Kidney glomerular epithelial cell (primary cell): ENCODE measurements at places on chromosomes 2 and 18.

DNA sequence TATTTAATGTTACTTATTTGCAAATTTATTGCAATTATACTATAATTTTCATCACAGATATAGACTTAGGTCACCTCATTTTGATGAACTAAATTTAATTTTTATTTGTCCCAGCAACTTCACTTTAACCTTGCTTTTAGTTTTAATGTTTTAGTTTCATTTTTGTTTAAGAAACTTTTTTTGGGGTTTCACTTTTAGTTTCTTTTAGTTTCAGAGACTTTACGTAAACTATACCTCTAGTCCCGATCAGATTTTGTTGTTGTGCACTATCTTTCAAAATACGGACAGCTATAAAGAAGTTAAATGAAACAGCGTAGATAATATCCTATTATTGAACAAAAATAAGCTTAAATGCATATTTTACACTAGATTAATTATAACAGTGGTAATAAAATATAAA, 460.5 kb downstream of the ERBB4 start:
- no peak for DNase-seq

GRCh38 chr2:103847276-103847675, 1006.6 kb upstream of the POU3F3 start:
- DNase-seq = no peak

GRCh38 chr2:68362749-68363148, 2.3 kb upstream of the PLEK start:
- no peak for DNase-seq

GRCh38 chr18:12333506-12334290, 25.7 kb downstream of the TUBB6 start:
- no peak for DNase-seq

- peak; percentile 95 for DNase-seq
These were observed 216.9 kb downstream of the HAUS1 start for GRCh38 chr18:46320928-46321711.

GRCh38 chr2:172740856-172741255, 5.2 kb downstream of the RAPGEF4 start:
- no peak for DNase-seq

- no peak for DNase-seq
These were observed 227.1 kb downstream of the HAUS1 start for GRCh38 chr18:46331316-46331715.

- DNase-seq = no peak
These were observed 4.6 kb upstream of the DSG4 start for GRCh38 chr18:31371989-31372388.

DNA sequence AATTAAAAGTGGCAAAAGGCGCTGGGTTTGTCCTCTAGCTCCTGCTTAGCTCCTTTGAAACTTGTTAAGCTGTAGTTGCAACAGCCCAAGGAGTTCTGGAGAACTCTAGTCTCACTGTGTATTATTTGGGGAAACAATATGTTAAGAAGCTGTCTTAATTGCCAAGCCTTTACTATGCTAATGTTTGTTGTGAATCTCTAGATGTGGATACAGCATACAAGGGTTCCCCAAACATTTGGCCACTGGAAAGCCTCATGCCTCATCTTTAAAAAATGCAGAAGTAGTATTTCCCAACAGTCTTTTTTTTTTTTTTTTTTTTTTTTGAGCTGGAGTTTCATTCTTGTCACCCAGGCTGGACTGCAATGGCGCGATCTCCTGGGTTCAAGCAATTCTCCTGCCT, 236.7 kb downstream of the PRKCE start:
- no peak for DNase-seq

DNA sequence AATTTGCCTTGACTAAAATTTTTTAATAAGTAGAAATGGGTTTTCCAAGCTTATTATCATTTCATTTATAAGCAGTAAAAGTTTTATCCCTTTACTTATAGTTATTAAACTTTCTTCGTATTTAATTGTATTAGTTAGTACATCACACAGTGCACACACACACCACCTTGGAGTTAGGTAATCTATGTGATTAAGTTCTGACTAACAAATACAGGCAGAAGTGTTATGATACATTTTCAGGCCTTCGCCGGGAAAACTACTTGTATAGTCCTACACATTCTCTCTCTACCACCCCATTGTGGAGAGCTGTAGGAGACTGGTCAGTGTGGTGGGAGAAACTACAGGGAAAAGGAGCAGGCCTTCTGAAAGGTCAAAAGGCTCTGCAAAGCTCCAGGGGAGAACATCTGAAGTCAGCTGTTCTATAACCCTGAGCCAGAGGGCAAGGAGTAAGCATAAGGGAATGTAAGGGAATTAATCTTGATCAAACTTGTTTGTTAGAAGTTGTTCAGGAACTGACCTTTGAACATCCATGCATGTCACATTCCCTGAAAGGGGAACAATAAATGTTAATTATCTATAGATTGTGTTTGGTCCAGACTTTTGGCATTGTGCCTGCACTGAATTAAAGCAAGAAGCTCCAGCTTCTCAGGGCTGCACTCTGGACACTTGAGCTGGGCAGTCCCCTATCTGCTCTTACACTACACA, 231.7 kb downstream of the FSIP2 start:
- DNase-seq = no peak

GRCh38 chr2:157840568-157841156, 35.5 kb downstream of the ACVR1 start:
- no peak for DNase-seq

- no peak for DNase-seq
These were observed 60.0 kb upstream of the PXDN start for GRCh38 chr2:1804351-1804771.

GRCh38 chr2:151091583-151091982, 170.1 kb downstream of the RBM43 start:
- DNase-seq = no peak

- DNase-seq = no peak
These were observed 125.9 kb downstream of the ARHGAP15 start for GRCh38 chr2:143255086-143255485.

DNA sequence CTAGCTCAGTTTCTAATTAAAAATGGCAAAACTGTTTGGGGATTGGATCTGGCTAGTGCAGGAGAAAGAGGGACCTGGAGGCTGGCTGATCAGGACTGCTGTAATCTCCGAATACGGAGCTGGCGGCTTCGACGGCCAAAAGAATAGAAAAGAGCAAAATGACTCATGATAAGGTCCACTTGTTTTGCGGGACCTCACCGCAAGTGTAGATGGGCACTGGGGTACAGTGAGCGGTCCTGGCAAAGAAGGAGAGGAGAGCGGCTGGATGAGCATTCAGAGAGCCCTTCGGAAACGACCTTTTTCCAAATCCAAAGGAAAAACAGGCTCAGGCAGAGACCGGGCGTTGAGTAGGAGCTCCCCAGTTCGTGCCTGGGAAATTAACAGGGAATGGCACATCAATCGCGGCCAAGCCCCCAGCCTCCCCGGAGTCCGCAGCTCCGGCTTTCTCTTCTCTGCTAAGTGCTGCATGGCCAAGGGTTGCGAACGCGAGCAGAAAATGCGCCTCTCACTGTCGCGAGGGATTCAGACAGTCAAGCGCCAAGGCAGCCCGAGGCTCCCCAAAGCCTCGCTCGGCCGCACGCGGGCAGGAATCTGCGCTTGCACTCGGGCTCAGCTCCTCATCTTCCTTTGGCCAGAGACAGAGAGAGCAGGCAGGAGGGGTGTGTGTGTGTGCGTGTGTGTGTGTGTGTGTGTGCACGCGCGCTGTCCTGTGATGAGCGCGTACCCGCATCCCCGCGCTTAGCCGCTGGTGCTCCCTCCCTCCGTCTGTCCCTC, 1.8 kb downstream of the DCC start:
- no peak for DNase-seq

- no peak for DNase-seq
These were observed 649.9 kb upstream of the FANCL start for GRCh38 chr2:58890865-58891525.

DNA sequence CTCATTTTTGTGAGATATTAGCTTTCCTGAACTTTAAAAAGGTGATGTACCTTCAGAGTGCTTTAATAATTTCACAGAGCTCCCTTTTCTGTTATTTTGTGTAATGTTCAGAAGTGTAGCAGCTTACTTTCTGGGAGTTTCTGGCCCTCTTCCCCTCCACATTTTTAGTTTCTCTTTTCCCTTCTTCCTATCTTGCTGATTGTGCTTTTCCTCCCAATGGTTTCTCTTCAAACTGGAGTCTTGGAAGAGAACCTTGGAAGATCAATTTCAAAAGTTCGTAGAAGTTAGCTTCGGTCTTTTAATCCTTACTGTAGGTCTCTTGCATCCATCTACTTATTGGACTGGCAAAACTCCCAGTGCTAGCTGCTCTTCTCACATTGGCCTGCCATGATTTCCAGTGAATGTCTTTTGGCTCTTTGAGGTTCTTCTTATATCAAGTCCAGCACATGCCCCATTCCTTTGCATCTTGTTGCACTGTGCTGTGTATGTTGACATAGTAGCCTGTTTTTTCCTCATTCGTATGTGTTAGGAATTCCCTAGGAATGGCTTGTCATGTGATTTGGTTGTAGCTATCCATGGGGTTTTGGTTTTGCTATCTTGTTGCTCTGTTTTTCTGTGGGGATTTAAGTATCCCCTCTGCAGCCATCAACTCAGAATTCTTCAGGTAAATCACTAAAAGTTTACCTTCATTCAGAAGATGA, 7.8 kb downstream of the CCNT2 start:
- no peak for DNase-seq
